Urothelium cell line (cell line): ENCODE measurements at places on chromosomes 16 and 17.
A peak's percentile ranks its signal among the peaks of the same experiment; 100 is the strongest.

GRCh38 chr16:81817789-81818567, 38.9 kb downstream of the PLCG2 start:
- DNase-seq = no peak

- no peak for DNase-seq
Observed at GRCh38 chr17:1820528-1821252, 9.0 kb downstream of the SMYD4 start.

DNA sequence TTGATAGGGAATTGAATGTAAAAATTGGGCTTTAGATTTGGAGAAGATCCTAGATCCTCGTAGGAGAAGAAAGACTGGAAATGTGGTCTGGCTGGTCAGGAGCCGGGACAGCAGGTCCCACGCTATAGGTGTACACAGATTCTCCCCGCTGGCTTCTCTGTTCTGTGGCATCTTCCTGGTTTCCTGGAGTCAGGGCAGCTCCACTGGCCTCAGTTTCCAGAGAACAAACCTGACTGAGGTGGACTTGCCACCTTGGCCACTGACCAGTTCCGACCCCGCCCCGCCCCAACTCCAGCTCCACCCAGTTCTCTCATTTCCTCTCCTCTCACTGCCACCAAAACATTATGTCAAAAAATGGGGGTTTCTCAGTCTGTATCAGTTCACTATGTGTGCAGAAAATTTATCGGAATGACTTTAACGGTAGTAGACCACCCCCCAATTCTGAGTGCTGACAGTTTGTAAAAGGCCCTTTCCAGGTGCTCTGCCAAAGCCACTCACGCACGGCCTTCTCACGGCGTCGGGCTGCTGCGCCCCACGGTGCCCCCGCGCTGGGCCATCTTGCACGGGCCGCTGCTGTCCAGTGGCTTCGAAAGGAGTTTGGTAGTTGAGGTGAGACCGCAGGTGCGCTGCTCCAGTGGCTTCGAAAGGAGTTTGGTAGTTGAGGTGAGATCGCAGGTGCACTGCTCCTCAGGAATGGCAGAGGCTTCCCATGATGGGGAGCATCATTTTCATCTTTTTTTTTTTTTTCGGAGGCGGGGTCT, 161.4 kb upstream of the CHMP6 start:
- DNase-seq = no peak

GRCh38 chr17:65324611-65325342, 187.6 kb downstream of the RGS9 start:
- no peak for DNase-seq

DNA sequence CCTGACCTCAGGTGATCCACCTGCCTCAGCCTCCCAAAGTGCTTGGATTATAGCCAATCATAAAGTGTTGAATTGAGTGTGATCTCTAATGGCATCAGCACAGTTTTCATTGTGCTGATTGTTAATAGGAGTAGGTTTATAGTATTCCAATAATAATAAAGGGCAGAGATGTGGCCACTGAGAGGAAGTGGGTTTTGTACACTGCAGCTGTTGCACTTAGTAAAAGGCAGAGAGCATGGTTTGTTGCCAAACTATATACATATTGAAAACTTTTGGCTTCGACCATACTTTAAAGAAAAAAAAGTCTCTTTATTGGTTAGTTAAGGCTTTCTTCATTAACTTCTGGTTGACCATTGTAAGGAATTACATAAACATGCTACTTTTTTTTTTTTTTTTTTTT, 185.9 kb downstream of the CDK5R1 start:
- DNase-seq = no peak

DNA sequence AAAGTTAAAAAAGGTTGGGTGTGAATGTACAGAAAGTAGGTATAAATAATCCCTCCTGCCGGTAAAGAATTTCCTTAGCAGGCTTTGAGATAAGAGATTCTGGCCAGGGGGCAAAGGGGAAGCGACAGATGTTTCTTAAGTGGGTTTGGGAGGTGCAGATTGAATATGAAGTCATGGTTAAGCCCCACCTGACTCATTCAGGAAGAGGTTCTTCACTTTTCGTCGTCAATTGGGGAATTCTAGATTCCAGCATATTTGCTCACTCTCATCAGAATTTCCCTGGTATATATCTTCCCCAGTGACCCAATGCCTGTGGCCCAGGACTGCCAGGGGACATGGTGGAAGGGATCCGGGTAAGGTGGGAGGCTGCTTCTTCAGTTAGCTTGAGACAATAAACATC, 127.8 kb downstream of the CPPED1 start:
- no peak for DNase-seq

DNA sequence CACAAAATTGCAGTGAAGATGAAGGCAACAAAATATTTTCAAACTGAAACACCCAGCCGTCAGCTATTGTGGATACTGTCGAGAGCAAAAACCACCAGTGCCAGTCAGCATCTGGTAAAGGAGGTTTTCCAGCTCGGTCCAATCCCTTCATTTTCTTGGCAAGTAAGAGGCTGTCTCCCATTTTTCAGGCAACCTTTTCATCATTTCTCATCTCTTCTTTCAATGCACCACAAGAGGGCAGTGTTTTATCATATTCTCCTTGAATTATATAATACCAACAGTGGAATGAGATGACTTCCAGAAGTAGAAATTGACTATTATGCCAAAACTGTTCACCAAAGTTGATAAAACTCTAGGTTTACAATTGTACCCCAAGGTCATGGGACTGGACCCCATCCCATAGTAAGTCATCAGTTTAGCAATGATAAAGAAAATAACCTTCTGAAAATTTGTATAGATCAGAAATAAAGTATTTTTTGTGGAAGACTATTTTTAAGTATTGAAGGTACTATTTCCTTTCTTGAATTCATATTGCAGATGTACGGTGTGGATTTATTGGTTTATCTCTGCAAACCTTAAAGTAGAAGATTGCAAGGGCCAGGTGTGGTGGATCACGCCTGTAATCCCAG, 16.8 kb downstream of the NQO1 start:
- DNase-seq = peak; percentile 65

- DNase-seq = no peak
Observed at GRCh38 chr16:66751053-66751302, 431 bp downstream of the DYNC1LI2 start.

GRCh38 chr16:82801361-82801760, 174.6 kb downstream of the CDH13 start:
- no peak for DNase-seq

DNA sequence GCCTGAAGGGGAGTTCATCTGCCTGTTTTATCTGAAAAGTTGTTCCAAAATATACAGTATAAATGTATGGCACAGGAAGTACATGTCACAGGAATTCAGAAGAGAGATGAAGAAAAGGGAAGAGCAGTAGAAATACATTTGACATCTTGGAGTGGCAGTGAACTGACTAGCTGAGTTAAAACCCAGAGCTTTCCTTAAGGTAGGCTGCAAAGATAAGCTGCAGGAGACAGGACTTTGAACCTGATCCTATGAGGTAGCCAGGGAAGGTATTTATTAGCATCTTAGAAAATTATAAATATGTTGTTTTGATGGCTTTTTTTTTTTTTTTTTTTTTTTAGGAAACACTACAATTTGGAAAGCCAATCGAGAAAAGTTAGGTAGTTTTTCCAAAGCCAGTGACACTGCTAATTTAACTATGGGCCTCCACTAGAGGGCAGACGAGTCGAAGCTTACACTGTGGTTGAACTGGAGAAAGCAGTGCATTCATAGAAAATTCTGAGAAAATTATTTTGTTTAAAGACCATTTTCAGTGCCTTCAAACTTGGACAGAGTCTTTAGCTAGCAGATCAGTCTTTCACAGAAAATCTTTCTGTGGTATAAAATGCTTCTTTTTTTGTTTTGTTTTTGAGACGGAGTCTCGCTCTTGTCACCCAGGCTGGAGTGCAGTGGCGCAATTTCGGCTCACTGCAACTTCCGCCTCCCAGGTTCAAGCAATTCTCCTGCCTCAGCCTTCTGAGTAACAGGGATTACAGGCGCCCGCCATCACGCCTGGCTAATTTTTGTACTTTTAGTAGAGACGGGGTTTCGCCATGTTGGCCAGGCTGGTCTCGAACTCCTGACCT, 122.3 kb downstream of the SSH2 start:
- peak; percentile 72 for DNase-seq

DNA sequence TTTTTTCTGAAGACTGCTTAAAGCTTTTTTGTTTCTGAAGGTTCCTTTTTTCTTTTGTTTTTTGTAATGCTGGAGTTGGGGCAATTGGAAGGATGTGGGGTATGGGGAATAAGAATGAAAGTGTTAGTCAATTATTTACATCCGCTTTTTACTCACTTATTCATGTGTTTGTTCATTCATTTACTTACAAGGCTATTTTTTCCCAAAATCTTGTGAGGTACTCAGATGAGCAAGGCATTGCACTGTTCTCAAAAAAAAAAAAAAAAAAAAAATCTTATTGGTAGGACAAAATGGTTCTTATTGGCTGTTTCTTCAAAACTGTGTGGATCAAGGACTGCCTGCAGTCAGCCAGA, 55.7 kb downstream of the PLD6 start:
- no peak for DNase-seq

DNA sequence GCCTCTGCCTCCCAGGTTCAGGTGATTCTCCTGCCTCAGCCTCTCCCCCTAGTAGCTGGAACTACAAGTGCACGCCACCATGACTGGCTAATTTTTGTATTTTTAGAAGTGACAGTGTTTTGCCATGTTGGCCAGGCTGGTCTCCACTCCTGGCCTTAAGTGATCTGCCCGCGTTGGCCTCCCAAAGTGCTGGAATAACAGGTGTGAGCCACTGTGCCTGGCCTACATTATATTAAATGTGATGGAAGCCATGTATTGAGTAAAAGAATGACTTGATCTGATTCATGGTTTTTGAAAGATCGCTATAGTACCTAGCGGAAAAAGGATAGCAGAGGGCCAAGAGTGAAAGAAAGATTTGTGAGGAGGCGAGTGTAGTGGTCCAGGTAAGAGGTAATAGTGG, 2.7 kb upstream of the PPM1D start:
- no peak for DNase-seq

- no peak for DNase-seq
Observed at GRCh38 chr17:80220736-80221215, 549 bp downstream of the SLC26A11 start.

- no peak for DNase-seq
Observed at GRCh38 chr16:1557576-1557975, 24.1 kb downstream of the TMEM204 start.

DNA sequence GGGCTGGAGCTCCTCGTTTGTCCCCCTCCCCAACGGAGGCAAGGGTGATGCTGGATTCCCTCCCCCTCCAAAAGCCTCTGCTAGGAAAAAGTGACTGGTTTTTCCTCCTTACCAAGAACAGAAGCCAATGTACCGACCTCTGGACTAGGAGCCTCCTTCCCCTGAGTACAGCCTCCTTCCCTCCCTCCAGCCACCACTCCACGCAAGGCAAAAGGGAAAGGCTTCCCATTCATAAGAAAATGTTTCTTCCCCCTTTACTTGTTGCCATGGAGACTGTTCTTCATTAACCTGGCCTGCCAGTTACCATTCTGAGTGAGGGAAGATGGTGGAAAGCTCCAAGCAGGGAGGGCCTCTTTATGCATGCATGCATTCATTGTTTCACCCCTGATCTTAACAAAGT, 4.3 kb upstream of the PIMREG start:
- no peak for DNase-seq

- DNase-seq = no peak
Observed at GRCh38 chr16:87056551-87056950, 260.6 kb downstream of the C16orf95 start.

DNA sequence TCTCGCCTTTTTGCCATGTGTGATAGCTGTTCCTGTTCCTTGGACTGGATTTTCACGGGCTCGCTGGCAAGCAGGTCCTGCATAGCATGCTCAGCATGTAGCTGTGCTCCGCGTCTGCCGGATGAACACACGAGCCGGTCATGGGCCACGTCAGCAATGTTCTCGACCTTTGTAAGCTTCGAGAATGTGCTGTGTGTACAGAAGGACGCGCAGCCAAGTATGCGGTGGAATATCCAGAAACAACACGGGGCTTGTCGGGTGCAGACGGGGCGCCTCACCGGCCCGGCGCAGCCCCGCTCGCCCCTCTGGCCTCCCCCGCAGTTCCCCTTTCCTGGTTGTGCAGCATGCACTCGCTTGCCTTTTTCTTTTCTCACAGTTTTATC, 42.2 kb downstream of the RPTOR start:
- DNase-seq = no peak

- DNase-seq = no peak
Observed at GRCh38 chr16:85187002-85187401, 74.7 kb upstream of the CIBAR2 start.

- DNase-seq = peak; percentile 44
Observed at GRCh38 chr16:20181416-20181815, 107.7 kb upstream of the GPR139 start.

DNA sequence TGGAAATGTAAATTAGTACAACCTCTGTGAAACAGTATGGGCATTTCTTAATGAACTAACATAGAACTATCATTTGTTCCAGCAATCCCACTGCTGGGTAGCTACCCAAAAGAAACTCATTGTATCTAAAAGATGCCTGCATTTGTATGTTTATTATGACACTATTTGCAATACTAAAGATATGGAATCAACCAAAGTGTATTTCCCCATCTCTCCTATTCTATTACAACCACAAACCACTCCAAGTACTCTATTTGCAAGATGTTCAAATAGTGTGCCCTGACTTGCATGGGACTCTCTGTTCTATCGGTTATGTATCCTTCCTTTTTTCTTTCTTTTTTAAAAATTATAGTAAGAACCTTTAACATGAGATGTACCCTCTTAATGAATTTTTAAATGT, 845.2 kb downstream of the CDH11 start:
- no peak for DNase-seq

- DNase-seq = no peak
Observed at GRCh38 chr16:67470359-67470758, 10.6 kb downstream of the ATP6V0D1 start.

DNA sequence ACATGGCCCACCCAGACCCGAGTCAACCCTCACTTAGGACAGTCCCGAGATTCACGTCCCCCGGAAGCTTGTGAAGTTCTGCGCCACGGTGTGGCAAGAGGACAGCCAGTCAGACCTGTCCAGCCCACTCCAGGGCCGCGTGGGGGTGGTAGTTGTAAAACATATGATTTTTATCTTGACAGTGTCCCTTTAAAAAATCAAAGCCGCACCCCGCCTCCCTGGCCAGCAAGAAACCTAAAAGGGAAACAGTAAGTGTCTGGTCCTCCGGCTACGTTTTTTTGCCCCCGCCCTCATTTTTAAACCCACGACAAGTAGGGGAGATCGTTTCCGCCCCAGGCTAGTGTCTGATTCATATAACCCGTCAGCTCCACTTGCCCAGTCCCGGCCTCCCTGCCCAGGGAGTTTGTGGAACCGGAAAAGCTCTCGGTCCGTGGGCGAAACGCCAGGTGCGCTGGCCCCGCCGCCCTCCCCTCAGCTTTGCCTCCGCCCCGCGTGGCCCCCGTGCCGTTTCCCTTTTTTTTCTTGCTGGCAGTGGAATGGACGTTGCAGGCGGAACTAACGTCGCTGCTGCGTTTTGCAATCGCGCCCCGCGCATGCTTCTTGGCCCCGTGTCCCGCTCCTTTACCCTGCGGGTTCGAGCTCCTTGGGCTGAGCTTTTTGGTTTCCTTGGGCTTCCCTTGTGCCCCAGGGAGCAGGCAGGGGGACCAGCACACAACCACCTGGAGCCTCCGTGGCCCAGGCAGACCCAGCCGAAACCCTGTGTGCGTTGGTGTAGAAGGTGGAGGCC, 13.3 kb upstream of the NUDT16L1 start:
- DNase-seq = no peak
